G401 (cell line): ENCODE measurements at places on chromosomes 2 and 18.

DNA sequence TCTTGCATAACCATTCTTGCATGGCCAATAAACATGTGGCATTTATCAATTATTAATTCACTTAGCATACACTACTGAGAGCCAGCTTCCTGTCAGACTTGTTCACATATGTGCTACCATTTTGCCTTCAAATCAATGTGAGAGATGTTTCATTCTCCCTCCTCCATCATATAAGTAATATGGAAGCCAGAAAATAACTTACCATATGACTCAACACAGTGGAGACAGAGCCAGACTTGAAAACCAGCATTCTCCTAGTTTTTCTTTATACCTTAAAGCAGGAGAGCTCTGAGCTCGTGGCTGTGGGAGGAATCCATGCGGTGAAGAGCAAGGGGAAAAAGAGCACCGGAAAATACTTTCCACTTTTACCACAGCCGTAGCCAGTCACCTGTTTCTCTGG lies 215.0 kb upstream of the LRATD1 start:
- no peak for DNase-seq

GRCh38 chr2:116061023-116061422 lies 1618.6 kb downstream of the DPP10 start:
- no peak for DNase-seq

DNA sequence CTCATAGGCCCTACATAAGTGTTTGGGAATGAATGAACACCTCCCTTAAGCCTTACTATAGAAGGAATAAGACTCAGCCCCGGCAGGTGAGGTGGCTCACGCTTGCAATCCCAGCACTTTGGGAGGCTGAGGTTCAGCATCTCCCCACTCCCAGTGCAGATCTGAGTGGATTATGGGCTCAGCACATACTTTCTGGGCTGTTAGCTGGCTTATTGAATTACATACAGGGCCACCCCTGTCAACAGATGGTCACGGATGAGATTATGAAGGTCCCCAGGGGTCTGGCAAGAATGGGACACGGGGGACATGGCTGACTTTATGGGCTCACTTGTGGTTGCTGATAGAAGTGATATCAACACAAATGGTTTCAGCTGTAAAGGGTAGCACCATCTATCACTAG lies 322.3 kb downstream of the TSN start:
- no peak for DNase-seq

GRCh38 chr18:45303026-45303425 lies 312.2 kb upstream of the SLC14A2 start:
- no peak for DNase-seq

- no peak for DNase-seq
Observed at GRCh38 chr2:197427986-197428385, 6.8 kb downstream of the SF3B1 start.
